ENCODE measurements at places on chromosomes 3 and 15.

- no peak overlapping the region for H3K4me3 ChIP-seq
- H3K4me1 ChIP-seq = no peaks in the 10 kb centered on the region
- H3K27ac ChIP-seq = no peak overlapping the region
- DNase-seq = no peak
These were observed 72.1 kb downstream of the NOX5 start for GRCh38 chr15:69086427-69087204.

GRCh38 chr15:96340598-96341512 is 10.4 kb downstream of the NR2F2 start:
- no peak overlapping the region for H3K27ac ChIP-seq
- H3K36me3 ChIP-seq = no peaks in the 10 kb centered on the region
- DNase-seq = no peak
- no peak overlapping the region for H3K4me3 ChIP-seq

DNA sequence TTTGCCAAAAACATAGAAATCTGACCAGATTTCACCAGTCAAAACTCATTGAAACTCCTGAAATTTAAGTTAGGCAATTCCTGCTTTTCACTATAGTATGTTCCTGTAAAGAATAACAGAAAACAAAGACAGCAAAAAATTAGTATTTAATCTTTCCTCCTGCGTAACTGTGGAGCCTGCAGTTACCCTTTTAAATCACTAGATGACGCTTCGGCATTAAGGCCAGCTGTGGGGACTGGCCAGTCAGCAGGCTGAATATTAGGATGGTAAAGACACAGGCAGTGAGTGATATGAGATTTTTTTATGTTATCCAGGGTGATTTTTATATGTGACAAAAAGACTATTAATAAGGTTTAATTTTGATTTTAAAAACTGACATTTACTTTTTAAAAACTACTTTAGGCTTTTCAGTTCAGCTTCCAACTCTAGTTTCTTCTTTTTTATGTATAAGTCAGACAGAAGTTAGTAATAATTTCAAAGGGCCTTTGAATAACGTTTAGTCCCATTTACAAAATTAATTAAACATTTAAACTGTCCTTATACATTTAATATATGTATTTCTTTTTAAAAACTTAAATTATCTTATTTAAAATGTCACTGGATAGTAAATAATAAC is 165.1 kb downstream of the PPM1L start:
- DNase-seq = no peak
- no peak overlapping the region for H3K27ac ChIP-seq
- H3K4me1 ChIP-seq = no peaks in the 10 kb centered on the region
- no peak overlapping the region for H3K4me3 ChIP-seq
- no peaks in the 10 kb centered on the region for H3K36me3 ChIP-seq
- H3K27me3 ChIP-seq = no peaks in the 10 kb centered on the region

DNA sequence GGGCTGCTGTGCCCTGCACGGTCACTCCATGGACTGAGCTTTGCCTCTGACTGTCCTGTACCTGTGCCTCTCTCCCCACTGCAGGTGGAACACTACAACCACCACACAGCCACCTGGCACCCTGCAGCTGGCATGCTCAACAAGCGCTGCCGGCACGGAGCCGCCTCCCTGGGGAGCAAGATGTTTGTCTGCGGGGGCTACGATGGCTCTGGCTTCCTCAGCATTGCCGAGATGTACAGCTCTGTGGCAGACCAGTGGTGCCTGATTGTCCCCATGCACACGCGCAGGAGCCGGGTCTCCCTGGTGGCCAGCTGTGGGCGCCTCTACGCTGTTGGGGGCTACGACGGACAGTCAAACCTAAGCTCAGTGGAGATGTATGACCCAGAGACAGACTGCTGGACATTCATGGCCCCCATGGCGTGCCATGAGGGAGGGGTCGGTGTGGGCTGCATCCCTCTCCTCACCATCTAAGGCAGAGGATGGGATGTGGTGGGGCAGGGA is 37.3 kb upstream of the PTPN23 start:
- H3K27ac ChIP-seq = no peak overlapping the region
- no peaks in the 10 kb centered on the region for H3K27me3 ChIP-seq
- no peak for DNase-seq
- H3K4me1 ChIP-seq = peaks cover 27% of the 10 kb centered on the region

DNA sequence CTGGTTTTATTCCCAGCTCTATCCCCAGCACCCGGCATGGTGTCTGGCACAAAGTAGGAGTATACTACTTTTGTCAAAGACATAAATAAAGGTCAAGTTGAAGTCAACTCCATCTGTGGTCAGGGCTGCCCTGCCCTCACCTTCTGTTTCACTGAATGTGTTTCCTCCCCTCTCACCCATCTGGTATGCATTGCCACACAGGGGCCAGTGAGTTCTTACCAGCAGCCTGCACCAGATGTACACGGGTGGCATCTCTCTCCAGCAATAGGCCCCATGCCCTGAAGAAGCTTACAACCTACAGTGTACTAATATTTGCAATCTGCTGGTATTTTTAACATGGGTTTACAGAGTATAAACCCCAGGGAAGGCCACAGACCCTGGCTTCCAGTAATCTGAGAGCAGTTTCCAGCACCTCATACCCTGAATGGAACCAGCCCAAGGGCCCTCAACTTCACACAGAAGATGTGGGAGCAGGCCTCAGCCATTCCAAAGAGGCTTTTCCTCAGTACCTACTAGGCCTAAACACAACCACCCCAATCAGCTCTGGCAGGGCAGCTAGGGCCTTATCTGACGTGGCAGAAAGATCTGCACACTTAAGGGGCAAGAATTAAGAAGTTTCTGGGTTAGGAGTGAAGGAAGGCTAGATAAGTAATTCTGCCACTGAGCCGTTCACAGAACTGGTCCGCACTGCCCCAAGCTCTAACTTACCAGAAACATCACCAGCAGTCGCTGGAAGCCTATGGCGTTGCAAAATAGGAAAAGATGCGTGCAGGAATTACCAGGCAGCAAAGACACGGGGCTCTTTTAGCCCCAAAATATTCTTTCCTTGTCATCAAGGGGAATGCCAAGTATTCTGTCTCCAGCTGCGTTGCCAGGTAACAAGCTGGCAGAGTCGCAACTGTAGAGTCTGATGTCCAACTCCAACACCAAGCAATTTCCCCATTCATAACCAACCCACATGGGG is 2.1 kb downstream of the IDH2 start:
- no peak for DNase-seq
- H3K4me1 ChIP-seq = peaks cover 68% of the 10 kb centered on the region
- no peak overlapping the region for H3K4me3 ChIP-seq
- peaks cover under 1% of the 10 kb centered on the region for H3K36me3 ChIP-seq
- H3K27ac ChIP-seq = peak overlapping the region; percentile 81

Data from B cell (primary cell).